Lung microvascular endothelial cell (primary cell): ENCODE measurements at places on chromosomes 11 and 22.
A peak's percentile ranks its signal among the peaks of the same experiment; 100 is the strongest.

DNA sequence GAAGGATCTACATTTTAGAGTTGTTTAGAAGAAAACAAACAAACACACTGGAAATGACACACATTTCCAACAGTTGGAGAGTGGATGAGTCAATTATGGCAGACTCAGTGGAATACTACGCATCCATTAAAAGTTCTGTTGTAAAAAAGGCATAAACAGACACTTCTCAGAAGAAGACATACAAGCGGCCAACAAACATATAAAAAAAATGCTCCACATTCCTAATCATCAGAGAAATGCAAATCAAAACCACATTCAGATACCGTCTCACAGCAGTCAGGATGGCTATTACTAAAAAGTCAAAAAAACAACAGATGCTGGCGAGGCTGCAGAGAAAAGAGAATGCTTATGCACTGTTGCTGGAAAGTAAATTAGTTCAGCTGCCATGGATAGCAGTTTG, 298.2 kb downstream of the DDX10 start:
- no peak for DNase-seq

GRCh38 chr11:8813658-8814057, 97.3 kb upstream of the AKIP1 start:
- peak; percentile 85 for DNase-seq

- DNase-seq, result no peak
Observed at GRCh38 chr11:21810650-21811049, 382.2 kb upstream of the ANO5 start.

DNA sequence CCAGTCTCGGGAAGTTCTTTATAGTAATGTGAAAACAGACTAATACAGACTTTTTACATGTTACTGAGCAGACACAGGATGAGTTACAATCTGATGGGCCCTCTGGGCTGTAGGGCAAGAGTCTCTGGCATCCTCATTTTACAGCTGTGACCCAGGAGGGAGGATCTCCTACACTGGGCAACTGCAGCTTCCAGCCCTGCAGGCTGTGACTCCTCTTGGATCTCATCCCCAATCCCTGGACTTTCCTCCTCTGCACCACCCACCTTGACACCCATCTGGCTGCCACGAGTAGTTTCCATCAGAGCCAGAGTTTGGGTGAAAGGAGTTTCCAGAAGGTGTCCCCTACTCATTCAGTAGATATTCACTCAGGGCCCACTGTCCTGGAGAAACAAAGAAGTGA, 48.9 kb upstream of the MYEOV start:
- no peak for DNase-seq

- no peak for DNase-seq
Observed at GRCh38 chr11:44753961-44754645, 27.3 kb downstream of the TSPAN18 start.

- no peak for DNase-seq
Observed at GRCh38 chr11:65821107-65821506, 12.7 kb upstream of the SNX32 start.

GRCh38 chr11:10731064-10731680, 19.9 kb upstream of the CTR9 start:
- DNase-seq, result no peak

GRCh38 chr22:38570779-38571364, 889 bp upstream of the DMC1 start:
- peak; percentile 8 for DNase-seq

DNA sequence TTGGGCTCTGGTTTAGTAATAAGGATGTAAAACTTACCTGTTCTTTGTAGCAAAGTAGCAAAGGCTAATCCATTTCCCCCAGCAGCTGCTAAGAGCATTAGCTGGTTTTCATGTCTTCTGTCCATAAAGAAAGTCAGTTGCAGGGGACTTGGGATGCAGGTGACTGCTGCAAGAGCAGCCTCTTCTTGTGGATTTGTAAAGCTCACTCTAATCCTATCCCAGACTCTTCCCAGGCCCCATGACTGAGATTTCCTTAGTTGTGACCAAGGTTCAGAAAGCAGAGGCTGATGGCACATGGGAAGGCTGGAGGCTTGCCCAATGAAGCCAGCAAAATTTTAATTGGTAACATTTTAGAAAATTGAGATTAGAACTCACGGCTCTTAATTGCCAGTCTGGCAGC, 94.4 kb upstream of the HORMAD2 start:
- no peak for DNase-seq

DNA sequence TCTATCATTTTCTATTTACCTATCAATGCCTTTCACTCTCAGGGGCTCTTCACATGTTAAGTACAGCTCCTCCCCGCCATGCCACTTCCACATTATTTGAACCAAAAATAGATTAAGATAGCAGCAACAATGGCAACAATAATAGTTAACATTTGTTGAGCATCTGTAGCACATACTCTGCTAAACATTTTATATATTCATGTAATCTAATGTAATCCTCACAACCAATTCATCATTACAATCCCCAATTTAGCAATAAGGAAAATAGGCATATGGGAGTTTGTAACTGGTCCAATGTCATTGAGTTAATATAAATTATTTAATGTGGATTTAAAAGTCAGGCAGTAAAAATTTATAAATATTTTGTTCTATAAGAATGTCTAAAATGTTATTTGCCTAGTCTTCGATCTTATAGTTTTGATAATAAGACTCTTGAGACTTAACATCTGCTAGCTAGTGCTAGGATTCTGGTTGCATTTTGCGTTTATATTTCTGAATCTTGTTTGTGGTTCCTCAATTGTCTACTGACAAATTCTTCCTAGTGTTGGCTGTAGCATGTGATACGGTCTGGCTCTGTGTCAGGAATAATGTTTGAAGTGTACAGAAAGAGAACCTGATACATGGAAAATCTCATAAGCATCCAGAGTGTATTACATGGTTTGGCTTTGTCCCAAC, 621.5 kb upstream of the LUZP2 start:
- DNase-seq, result no peak

GRCh38 chr11:106281455-106282173, 204.2 kb downstream of the AASDHPPT start:
- DNase-seq, result peak; percentile 8

DNA sequence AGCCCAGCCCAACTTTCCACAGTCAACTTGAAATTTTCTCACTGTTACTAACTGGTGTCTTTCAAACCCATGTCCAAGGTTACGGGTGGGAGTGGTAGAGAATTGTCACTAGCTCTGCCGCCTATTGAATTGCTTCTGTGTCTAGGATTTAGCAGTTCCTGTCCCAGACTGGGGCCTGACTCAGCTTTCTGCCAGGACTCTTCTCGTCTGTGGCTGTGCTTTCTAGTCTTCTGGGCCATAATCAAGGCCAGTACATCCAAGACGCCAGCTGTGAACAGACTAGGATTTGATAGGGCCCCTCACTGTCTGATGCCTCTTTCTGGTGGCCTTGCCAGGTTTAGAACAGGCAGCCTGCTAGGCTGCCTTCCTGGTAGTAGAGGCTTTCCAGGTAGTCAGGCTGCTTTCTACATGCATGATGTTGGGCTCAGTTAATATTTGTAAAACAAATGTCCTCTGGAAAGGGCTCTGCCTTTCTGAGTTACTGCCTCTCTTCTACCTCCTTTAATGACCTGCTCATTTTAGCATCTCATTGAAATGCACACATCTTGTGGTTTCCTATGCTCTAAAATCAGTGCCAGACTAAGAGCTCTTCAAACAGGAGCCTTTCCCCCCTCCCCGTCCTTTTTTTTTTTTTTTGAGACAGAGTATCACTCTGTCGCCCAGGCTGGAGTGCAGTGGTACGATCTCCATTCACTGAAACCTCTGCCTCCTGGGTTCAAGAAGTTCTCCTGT, 13.1 kb upstream of the HIKESHI start:
- DNase-seq, result no peak

DNA sequence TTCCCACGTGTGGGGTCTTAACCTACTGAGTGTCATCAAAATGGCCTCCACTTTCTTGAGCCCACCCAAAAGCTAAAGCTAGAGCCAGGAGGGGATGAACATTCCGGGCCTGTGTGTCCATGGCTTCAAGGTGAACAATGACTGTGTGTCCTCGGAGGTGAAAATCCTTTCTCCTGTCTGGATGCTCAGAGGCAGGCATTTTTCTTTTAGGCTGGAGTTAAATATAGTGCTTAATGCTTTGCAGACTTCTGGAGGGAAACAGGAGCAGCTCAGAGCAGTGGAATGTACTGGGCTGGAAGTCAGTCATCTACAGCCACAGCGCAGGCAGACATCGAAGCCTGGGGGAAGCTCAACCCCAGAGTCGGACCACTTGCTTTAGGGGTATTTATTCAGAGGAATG, 68.6 kb upstream of the TMEM45B start:
- DNase-seq, result no peak

- peak; percentile 86 for DNase-seq
Observed at GRCh38 chr11:31487848-31488247, 21.6 kb downstream of the IMMP1L start.

- no peak for DNase-seq
Observed at GRCh38 chr22:44718418-44718817, 16.4 kb downstream of the PRR5 start.

- no peak for DNase-seq
Observed at GRCh38 chr11:57793351-57794115, 31.9 kb downstream of the CTNND1 start.

DNA sequence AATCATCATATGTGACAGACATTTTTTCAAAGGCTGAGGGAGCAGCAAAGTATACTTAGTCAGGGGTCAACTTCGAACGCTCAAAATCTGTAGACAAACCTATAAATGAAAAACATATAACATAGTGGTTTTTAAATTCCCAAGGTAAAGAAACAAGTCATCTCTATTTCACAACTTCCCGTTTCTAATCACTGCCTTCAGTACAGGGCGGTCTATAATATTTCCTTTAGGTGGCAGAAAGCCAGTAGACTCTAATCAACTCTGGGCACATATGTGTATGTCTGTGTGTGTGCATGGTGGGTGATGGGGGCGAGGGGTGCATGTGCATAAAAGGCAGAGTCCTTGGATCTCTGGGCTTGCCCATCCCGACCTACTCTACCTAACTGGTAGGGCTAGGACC, 55.0 kb upstream of the ARFGAP3 start:
- DNase-seq, result no peak

DNA sequence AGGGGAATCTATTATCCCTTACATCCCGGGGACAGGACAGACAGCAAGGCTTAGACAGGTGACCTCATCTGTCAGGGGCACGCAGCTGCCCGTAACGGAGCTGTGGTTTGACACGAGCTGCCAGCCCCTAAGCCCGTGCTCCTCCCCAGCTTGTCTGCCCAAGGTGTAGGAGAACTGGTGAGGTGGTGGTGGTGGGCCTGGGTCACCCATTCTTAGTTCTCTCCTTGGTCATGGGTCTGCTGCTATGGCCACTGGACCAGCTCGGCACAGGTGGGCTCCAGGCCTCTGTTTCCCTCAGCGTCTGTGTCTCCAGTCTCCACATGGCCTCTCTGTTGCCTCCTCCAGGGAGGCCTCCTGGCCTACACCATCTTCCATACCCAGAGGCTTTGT, 5.4 kb downstream of the PARVG start:
- DNase-seq, result no peak

DNA sequence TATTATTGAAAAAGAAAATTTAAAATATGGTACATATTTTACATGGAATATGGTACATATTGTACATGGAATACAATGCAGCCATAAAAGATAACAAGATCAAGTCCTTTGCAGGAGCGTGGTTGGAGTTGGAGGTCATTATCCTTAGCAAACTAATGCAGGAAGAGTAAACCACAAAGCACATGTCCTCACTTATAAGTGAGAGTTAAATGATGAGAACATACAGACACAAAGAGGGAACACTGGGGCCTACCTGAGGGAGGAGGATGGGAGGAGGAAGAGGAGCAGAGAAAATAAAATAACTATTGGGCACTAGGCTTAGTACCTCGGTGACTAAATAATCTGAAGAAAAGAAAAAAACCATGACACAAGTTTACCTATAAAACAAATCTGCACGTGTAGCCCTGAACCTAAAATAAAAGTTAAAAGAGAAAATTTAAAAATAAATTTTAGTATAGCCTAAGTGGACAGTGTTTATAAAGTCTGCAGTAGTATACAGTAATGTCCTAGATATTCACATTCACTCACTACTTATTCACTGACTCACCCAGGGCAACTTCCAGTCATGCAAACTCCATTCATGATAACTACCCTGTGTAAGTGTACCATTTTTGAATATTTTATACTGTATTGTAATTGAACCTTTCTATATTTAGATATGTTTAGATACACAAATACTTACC, 204.4 kb downstream of the FAM76B start:
- DNase-seq, result no peak

GRCh38 chr11:107017433-107018218, 650 bp downstream of the GUCY1A2 start:
- DNase-seq, result peak; percentile 14

DNA sequence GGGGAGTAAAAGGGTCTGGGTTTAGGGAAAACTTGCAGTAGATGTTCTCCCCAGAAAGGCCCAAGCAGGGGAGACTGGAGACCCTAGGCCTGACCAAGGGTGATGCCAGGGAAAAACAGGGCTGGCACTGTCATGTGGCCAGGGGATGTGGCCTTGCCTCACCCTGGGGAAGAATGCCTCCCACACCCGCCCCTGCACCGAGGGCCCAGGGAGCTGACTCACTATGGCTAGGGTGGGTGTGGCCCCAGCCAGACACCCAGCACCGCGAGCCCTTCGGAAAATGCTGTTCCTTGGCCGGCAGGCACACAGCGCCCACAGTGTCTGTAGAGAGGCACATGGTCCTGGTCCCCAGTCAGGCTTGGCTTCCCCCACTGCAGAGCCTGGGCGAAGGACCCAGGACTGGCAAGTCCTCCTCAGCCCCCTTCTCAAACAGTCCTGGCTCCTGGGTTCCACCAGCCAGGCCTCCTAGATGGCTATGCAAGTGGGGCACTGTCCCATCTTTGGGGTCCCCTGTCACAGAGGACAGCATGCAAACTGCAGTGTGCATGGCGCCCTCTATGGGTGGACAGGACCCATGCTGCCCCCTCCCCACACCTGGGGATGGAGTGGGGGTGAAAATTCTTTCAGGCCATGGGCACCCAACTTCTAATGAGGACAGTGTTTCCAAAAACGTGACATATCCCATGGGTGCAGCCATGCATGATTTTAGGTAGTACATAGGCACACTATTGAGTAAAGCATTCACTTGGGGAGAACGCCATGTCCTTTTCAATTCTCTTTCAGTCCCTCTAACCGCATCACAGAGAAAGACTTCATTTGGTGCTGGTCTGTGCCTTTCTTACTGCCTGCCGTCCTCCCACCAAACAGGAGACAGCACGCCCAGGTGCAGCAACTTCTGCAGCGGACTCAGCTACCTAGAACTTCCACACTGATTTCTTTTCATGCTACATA, 15.2 kb downstream of the TMPRSS5 start:
- no peak for DNase-seq

GRCh38 chr22:46634011-46634699, 14.0 kb downstream of the GRAMD4 start:
- no peak for DNase-seq

GRCh38 chr11:128697645-128698174, 3.8 kb downstream of the FLI1 start:
- DNase-seq, result peak; percentile 72
